Spinal cord (tissue), 10 donors: ENCODE measurements at places on chromosomes 7 and 10. TPM values are rescaled to one million over a fixed set of nuclear protein-coding genes. Genes with fewer than 3 reads are reported as not detected.

Gene TRIL
- total RNA-seq = 24.0 TPM

Gene BAIAP2L1
- total RNA-seq = 1.5 TPM

Gene PBLD
- 10.7 TPM for total RNA-seq

Gene HTRA1
- 166 TPM for total RNA-seq

- no peak for DNase-seq
These were observed 59.2 kb downstream of the TRIM24 start for GRCh38 chr7:138519061-138519798.

Gene PRLHR
- total RNA-seq = 0.69 TPM

DNA sequence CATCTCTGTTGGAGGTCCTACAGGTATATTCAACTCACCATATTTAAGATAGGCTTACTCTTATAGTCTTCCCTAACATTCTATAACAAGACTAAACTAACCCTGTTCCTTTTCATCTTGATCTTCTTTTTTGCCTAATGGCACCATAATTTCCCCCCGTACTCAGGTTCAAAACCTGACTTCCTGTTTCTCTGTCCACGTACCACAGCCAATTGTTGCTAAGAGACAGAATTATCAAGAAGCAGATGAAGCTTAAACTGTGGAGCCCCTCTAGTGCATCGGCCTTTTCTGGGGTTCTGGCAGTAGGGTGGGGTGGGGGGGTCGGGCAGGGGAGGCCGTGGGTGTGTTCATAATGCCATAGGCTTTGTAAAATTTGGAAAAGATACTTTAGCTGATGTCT is 109.2 kb downstream of the EVX1 start:
- no peak for DNase-seq

- no peak for DNase-seq
These were observed 97.7 kb upstream of the MTPN start for GRCh38 chr7:136074843-136075242.

DNA sequence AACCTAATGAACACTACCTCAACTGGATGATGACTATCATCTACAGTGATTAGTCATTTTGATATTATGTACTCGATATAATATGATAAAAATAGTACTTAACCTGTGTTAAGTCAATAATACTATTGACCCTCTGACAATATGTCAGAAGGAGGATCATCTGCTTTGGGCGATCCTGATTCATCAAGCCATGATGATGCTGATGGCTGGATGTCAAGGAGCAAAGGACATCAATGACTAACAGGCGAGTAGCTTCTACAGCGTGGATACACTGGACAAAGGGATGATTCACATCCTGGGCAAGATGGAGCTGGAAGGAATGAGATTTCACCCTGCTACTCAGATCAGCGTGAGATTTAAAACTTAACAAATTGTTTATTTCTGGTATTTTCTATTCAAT is 94.4 kb upstream of the SKAP2 start:
- DNase-seq = no peak

- DNase-seq = no peak
These were observed 104.1 kb upstream of the SLC25A13 start for GRCh38 chr7:96426027-96426426.

Gene IL6
- not detected for total RNA-seq

DNA sequence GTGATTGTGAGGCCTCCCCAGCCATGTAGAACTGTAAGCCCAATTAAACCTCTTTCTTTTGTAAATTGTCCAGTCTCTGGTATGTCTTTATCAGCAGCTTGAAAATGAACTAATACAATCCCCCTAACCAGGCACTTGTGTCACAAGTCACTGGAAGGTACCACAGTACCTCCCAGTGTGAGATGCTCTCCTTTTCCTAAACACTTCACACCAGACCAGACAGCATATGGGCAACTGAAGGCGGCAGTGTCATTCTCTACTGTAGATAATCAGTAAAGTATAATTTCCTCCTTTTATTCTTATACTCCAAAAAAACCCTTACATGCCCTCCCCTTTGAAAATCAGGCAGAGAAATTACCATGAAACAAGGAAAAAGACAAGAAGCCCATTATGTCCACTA is 113.2 kb downstream of the CALN1 start:
- no peak for DNase-seq

GRCh38 chr10:27581225-27581624 is 77.1 kb downstream of the RAB18 start:
- no peak for DNase-seq

DNA sequence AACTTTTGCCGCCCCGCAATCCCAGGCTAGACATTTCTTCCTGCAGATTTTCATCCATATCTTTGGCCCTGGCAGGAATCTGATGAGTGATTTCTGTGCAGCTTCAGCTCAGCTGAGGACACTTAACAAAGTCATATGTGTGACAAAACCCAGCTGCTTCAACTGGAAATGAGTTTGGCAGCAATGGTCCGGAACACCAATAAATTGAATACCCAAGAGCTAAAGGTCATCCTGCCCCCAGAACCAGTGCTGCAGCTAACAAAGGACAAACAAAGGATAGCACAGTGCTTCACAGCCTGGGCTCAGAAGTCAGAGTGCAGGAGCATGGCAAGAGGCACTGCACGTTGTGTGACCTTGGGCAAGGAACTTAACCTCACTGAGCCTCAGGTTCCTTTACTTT is 40.0 kb upstream of the TRIL start:
- DNase-seq = peak; percentile 78

Gene LAMB1
- 158 TPM for total RNA-seq

Gene TMEM178B
- 24.6 TPM for total RNA-seq

GRCh38 chr10:52245547-52245946 is 68.5 kb upstream of the DKK1 start:
- DNase-seq = no peak

Gene SEMA3D
- total RNA-seq = 35.7 TPM

Gene PLXDC2
- total RNA-seq = 83.1 TPM

- no peak for DNase-seq
These were observed 46.6 kb downstream of the ATXN7L1 start for GRCh38 chr7:105829681-105830322.

Gene OPN1SW
- total RNA-seq = not detected

DNA sequence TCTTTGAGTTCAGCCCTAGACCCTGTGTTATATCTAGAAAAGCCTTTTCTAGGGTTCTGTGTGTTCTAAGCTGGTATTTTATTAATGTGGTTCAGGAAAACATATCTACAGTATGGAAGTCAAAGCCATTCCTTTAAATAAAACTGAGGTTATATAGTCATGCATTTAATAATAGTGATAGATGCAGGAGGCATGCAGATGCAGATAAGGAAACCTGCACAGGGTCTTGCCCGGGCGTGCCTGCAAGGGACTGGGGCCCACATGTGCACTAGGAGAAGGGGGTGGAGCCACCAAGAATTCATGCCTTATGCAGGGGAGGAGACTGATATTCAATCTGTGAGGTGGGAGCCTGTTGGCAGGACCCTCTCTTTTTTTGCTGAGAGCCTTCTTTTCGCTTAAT is 171.5 kb downstream of the PRPF18 start:
- DNase-seq = no peak

GRCh38 chr7:26167303-26167934 is 15.4 kb downstream of the NFE2L3 start:
- DNase-seq = no peak

Gene PLAC9
- 81.7 TPM for total RNA-seq

- DNase-seq = no peak
These were observed 164.6 kb downstream of the AUTS2 start for GRCh38 chr7:69762821-69763352.

DNA sequence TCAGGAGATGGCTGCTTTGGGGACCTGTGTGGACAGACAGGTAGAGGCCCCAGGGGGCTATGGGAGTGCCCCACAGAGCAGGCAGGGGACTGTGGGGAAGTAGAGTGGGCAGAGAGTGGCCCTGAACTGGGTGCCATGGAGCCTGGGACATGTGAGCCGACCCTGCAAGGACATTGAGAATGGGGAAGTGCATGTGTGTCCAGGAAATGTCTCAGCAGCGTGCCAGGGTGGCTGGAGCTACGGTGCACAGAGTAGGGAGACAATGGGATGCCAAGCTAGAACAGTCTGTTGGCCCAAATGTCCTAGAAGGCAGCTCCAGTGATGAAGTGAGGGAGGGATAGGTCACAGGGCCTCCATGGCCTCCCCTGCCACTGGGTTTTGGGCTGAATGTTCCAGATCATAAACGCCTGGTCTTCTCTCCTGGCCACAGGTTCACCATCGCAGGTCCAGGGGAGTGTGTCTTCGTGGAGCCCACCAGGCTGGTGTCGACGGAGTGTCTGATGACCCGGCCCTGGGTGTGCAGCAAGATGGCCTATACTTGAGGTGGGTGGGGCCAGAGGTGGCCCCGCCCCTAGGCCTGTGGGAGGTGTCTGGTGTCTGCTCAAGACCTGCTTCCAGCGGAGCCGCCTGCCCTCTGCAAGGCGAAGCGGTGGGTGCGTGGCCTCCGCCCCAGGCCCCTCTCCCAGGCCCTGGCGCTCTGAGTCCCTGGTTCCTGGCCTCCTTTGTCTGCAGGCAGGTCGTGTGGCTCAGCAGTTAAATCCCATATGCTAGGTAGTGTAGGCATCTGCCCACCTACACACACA is 20.5 kb downstream of the CLEC2L start:
- no peak for DNase-seq

DNA sequence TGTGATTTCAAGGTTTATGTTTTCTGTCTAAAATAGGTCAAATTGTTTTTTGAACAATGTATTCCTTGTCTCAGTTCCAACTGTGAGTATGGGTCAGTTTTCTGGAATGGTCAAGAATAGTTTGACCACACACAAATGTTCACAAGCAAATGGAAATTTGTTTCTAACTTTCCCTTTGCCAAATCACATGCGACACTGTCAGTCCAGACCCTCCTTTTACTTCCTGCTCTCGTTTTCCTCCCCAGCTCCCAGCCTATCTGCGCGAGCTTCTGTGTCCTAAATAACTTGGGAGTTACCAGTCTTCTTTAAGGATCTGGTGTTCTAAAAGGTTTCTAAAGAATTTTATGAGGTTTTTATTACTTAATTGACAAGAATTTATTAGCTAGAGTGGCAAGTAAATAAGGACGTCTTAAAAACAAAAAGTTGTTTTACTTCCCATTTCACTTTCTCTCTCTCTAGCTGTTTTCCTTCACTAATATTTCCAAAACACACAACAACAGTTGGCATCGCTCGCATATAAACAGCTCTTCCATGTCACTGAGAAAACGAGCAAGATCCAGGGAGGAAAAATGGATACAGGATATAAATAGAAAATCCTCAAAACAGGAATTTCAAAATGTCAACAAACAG is 266.1 kb upstream of the KLF6 start:
- no peak for DNase-seq

Gene CTBP2
- 79.6 TPM for total RNA-seq

Gene ADAM22
- total RNA-seq = 27.2 TPM

- no peak for DNase-seq
These were observed 45.0 kb downstream of the JAKMIP3 start for GRCh38 chr10:132110713-132111112.

DNA sequence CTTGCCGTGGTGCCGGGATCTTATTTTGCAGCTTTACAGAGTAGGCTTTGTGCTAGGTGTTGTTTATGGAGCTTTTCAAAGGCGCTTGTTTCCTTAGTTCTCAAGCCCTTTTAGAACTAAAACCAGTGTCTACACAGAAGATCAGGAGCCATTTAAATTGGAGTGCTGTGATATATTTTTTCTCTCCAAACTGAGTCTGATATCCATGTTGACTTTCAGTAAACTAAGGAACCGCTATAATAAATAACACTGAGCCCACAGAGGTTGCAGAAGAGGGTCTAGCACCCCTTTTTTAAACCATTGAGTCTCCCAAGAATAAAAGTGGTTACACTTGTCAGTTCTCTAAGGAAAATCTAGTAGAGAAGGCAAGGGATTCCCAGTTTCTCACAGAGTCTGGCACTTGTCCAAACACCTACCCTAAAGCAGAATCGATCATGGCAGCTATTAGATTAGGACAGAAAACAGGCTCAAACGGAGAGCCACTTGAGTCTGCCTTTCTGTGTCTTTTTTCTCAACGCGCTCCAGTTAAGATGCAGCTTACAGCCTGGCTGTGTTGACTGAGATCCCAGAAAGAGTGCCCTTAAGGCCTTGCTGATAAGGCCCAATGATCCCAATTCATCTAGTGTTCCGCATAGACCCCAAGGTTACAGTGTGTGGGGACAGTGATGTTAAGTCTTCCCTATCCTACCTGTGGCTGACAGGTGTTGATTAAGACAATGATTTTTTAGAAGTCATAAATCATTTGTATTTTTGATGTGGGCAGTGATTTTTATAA is 804 bp downstream of the TMEM106B start:
- peak; percentile 54 for DNase-seq

GRCh38 chr10:97003804-97004201 is 171.7 kb downstream of the LCOR start:
- no peak for DNase-seq

Gene PLA2G12B
- total RNA-seq = not detected

- no peak for DNase-seq
These were observed 6.6 kb downstream of the OPTN start for GRCh38 chr10:13106387-13107045.

DNA sequence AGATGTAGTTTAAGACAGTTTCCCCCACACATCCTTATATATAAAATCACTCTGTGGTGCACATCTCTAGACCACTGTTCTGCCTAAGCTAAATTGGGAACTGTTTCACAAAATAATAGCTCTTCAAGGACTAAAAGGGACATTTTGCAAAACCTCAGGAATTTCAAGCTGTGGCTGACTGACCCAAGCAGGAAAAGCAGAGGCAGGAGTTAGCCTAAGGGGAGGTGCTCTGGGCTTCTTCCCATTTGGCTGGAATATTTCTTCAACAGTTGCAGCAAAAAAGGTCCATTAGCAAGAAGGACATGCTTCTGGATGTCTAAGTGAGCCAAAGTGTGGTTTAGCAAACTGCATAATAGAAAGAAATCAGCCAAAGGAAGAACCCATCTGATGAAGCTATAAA is 551.2 kb upstream of the ANKRD30A start:
- no peak for DNase-seq

GRCh38 chr7:132123773-132124172 is 452.5 kb downstream of the PLXNA4 start:
- no peak for DNase-seq

Gene LRRC4
- 16.1 TPM for total RNA-seq

Gene TAS2R41
- total RNA-seq = not detected

- no peak for DNase-seq
These were observed 1.7 kb upstream of the EGR2 start for GRCh38 chr10:62817766-62818425.

DNA sequence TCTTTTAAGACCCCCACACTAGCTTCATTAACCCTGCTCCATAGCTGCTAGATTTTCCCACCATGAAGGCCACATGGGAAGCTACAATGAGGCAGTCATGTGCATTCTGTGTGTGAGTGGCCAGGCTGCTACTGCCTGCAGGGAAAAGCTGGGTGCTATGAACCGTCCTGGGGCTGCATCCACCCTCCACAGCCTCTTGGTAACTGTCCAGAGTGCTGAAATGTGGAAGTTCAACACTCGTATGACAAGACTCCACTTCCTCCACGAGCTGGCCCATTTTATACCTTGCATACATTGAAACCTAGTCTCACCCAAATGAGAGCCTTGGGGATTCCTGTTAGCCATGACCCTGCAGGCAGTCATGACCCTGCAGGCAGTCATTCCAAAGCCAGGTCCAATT is 59.4 kb downstream of the CUZD1 start:
- no peak for DNase-seq
